ENCODE measurements at places on chromosomes 2 and 18.

GRCh38 chr18:1002653-1003178 lies 98.0 kb downstream of the ADCYAP1 start:
- no peak for DNase-seq

DNA sequence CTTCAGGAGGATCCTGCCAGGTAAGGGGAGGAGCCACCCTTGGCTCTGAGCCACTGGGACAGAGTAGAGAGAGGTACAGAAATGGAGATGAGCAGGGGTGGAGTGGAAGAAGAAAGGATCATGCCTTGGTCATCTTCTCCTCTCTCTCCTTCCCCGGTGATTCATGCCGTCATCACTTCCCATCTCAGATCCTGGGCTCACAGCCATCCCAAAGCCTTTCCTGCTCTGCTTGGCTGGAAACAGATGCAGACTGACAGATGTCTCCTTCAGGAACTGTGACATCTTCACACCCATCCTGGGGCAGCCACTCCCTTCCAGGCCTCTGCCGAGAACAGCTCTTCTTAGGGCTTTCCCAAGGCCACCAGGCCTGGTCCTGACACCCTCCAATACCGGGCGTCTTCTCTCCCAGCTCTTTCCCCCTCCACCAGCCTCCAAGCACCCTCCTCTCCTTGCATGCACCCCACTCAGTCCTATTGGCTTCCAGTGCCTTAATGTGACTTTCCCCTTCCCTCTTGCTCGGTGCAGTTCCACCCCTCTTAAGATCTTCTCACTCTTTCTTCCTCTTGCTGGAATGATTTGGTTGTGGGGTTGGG lies 58.3 kb upstream of the TNP1 start:
- no peak for DNase-seq

- DNase-seq = no peak
These were observed 55.7 kb downstream of the RND3 start for GRCh38 chr2:150431561-150432311.

DNA sequence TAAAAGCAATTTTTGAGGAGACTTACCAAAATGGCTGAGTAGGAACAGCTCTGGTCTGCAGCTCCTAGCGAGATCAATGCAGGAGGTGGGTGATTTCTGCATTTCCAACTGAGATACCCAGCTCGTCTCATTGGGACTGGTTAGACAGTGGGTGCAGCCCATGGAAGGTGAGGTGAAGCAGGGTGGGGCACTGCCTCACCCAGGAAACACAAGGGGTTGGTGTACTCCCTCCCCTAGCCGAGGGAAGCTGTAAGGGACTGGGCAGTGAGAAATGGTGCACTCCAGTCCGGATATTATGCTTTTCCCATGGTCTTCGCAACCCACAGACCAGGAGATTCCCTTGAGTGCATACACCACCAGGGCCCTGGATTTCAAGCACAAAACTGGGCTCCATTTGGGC lies 419.0 kb downstream of the NUP35 start:
- DNase-seq = no peak

DNA sequence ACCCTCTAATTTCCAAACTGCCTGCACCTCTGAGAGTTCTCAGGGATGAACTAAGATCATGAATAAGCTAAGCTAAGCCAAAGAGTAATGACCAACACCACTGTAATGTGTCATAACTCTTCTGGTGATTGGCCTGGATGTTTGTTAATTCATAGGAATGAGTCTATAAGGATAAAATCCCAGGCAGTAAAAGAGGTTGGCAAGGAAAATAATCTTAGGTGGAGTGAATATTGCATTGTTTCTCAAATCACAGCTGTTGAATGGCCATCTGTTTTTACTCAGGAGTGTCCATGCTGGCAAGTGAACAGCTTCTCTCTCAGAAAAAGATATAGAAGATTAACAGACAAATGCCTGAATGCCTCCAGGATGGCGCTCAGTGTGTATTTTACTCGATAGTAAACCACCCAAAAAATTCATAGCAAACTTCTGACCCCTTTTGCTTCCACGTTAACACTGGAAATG lies 60.8 kb upstream of the GLS start:
- no peak for DNase-seq

DNA sequence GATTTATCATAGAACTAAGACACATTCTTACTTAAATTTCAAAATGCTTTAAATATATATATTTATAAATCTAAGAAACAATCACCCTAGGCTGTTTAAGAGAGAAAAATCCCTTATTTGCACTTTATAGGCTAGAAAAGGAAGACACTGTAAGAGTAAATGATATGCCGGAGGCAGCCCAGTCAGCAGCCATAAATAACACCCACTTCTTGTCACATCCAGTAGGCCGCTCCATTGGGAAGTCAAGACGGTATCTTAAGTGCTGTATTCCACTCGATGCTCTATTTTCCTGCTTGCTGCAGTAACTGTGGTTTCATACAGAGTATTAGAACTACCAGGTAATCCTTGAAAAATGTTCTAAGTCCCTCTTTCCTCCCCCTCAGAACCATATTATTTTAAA lies 57.9 kb downstream of the ABCA12 start:
- no peak for DNase-seq

DNA sequence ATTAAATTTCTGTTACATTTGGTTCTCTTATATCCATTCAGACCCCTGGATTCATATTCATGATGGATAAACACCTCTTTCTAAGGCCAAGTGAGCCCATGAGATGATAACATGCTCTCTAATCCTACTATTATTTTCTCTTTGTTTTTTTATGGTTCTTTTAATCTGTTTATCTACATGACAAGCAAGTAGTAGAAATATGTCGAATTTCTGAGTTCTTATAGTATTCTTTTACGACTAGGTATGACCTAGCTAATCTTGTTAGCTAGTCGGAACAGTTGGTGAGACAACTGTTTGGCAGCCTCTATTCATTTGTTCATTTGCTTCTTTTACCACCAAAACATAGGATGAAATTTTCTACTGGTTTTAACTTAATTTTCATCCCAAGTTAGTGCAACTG lies 98.1 kb upstream of the SCG2 start:
- DNase-seq = no peak

- no peak for DNase-seq
These were observed 153.6 kb downstream of the ALK start for GRCh38 chr2:29767606-29768335.
